Umbilical cord (tissue), 2 donors: ENCODE measurements at places on chromosomes 3 and 15. TPM values are rescaled to one million over a fixed set of nuclear protein-coding genes. Genes with fewer than 3 reads are reported as not detected.

Gene FBLN2
- 309 TPM for total RNA-seq

Gene PARP9
- total RNA-seq = 31.5 TPM

Gene RBM5
- total RNA-seq = 142 TPM

GRCh38 chr3:128245460-128245859 lies 92.2 kb downstream of the EEFSEC start:
- DNase-seq = no peak

GRCh38 chr3:13282358-13282985 lies 137.7 kb downstream of the NUP210 start:
- DNase-seq = no peak

- no peak for DNase-seq
These were observed 6.1 kb upstream of the CMTM6 start for GRCh38 chr3:32508711-32509110.

DNA sequence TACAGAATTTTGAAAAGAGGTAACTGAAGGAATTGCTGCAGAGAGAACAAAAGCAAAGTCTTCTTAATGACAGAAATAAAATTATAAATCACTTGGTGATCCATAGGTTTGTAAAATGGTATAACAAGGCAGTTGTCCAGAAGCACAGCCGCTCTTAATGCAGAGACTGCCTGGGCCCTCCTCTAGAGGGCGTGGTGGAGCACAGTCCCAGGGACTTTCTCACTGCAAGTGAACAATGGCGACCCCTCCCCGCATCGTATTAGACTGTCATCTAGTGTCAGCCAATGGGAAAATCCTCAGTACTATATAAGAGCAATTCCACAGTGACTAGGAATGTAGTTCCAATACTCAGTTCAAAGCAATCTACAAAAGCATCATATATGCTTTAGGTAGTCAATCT lies 26.4 kb upstream of the ZBED2 start:
- no peak for DNase-seq

DNA sequence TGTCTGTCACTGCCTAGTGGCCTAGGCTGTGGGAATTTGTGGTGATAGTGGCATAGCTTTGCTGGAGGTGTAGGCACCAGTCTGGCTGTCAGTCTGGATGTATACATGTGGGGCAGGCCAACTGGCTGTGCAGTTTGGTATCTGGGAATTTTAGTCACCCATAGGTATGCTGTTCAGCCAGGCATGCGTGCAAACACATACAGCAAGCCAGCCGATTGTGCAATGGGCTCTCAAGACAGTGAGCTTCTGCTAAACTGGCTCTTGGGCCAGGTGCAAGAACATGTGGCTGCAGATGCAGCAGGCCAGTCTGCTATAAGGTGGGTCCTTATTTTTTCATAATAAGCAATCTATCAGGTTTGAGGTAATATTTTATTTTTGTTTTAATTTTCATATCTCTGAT lies 87.1 kb upstream of the PLSCR5 start:
- DNase-seq = no peak

DNA sequence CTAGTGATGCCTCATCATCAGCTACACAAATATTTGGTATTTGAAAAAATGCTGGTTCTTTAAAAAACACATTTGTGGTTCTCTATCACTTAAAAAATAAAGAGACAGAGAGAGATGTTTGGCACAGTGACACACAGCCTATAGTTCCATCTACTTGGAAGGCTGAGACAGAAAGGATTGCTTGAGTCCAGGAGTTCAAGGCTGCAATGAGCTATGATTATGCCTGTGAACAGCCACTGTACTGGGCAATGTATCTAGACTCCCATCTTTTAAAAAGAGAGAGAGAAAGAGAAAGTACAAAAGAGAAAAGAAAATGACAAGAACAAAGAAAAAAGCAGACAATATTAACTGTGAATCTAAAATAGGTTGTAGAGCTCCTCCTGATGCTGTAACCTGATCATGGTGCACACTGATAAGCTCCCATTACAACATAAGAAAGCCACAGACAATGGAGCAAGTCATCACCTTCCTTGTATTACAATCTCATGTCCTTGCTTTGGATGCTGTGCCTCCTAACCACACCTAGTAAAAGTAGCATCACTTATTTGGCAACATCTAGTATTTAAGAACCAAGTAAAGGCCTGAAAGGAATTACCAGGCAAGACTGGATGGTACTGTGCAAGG lies 31.7 kb upstream of the MAP4 start:
- no peak for DNase-seq

GRCh38 chr3:190117981-190118380 lies 2.7 kb downstream of the P3H2 start:
- DNase-seq = no peak

DNA sequence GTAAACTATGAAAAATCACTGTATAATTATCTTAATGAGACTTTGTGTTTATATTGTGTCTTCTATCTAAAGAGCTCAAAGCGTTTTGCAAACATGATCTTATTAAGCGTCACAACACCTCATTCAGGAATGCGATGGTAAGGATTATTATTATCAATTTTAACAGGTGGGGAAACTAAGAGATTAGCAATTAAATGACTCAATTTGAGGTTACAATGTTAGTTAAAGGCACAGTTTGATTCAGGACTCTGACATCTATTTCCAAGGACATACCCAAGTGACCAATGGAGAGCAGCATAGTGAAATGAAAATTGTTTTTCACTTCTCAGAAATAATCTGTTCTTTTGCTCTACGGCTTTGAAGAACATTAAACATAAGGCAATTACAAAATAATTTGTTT lies 74.6 kb downstream of the FMN1 start:
- DNase-seq = no peak

DNA sequence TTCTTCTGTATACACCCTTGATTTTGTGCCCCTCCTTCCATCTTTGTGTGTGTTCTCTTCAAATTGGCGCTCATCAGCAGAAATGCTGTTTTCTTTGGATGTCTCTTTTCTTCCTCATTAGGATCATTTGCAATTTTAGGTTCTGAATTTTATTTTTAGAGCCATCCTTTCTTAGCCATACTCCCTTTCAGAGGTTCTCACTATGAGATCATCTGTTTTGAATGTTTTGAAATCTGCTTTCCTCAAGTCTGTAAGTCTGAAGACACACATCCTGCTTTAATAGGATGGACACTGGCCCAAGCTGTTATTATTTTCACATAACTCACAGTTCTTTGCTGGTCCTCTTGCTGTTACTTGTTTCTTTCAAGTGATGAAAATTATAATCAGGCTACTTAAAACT lies 124.8 kb downstream of the BDH1 start:
- peak; percentile 82 for DNase-seq
